Activated T-helper 1 cell treated with anti-CD3 and anti-CD28 coated beads, Interleukin-12 subunit alpha, Interleukin-12 subunit beta, Interleukin-2, Interleukin-4 antibody, amounts not matched to agents 30 ng/mL and 10 ng/mL and 1 ng/mL, durations not matched to agents 14 hours and 24 hours and 36 hours (primary cell): ENCODE measurements at places on chromosomes 6 and 20.

DNA sequence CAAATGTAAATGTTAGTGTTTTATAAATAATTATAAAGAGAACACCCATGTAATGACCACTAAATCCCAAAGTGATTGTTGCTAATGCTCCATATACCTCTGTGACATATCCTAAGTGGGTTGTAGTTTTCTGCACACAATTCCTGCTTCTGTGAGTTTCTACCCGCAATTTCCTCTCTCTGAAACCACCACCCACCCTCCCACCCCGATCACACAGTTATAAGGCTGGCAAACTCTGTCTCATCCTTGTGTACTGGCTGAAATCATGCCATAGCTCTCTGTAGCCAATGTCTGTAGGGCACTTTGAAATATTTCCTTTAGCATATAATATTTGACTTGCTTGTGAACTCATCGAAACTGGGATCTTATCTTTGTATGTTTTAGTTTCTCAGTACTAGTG lies 236.6 kb downstream of the PLCB1 start:
- DNase-seq = no peak

DNA sequence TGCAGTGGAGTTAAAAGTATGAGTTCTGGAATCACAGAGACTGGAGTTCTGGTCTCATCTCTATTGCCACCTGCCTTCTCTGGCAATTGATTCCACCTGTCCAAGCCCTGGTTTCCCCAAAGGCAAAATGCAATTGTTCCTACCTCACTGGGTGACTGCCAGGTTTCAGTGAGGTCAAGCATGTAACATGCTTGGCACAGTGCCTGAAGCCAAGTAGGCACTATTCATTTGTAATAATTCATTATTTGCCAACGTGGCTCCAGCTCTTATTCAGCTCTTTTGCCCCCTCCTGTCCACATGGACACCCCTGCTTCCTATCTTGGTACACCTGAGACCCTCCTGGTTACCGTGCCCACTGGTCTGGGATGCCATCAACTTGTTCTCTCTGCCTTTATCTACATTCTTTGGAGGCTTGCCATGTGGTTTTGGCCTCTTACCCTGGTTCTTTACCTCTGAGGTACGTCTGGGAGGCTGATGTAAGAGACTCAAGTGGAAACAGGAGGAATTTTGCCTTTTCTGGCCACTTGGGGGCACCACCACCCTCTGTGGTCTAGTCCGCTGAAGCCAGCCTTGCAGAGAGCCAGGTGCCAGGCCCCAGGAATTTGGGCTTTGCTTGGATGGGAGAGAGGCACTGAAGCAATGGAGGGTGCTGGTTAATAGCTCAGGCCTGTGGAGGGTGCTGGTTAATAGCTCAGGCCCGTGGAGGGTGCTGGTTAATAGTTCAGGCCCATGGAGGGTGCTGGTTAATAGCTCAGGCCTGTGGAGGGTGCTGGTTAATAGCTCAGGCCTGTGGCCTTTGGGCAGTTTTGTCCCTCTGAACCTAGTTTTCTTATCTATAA lies 1.7 kb downstream of the KCNK15 start:
- DNase-seq = peak; percentile 34

DNA sequence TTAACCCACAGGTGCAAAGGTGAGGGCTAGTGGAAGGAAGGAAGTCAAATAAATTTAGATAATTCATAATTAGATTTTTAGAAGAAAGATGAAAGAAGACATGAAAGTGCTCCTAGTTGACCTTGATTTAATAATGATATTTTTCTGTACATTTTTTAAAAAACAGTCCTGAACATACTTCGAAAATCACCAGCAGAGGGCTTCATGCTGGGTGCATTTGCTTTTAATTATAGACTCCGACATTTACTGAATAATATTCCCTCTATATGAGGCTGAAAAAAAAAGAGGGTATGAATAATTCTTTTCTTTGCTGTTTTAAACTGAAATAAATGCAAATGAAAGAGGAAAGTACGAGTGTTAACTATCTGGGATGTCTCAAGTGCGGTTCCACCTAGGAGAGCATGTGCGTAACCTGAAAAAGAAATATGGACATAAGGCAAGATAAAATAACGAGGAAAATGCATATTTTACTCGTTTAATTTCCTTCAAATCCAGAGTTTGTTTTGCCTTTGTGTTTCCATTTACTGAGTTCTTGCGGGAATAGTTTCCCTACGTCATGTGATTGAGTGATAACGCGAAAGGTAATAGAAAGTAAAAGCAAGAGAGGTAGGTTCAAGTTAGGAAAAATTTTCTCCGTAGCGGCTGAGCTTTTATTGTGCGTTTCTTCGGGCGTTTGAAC lies 3.1 kb upstream of the TFAP2B start:
- DNase-seq = no peak

- no peak for DNase-seq
Observed at GRCh38 chr6:21053612-21054011, 519.4 kb downstream of the CDKAL1 start.

- no peak for DNase-seq
Observed at GRCh38 chr6:89522778-89523177, 89.8 kb downstream of the ANKRD6 start.

GRCh38 chr20:11496380-11496779 lies 421.3 kb upstream of the BTBD3 start:
- no peak for DNase-seq

DNA sequence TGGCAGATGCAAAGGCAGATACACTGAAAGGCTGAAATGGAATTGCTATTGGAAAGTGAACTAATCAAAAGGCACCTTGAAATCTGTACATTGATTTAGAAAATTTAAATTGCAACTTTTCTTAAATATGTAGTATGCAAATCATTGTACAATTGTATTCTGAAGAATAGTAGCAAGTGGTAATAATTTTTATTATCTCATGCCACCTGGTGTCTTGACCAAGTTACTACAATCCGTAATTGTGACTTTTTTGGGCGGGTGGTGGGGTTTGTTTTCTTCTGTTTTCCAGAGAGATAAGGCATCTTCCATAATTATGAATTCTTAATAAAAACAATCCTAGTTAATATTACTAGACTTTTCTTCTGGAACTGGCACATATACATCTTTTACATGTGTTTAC lies 12.5 kb upstream of the BCKDHB start:
- DNase-seq = no peak

GRCh38 chr6:7264041-7264440 lies 49.0 kb downstream of the SSR1 start:
- DNase-seq = no peak

- DNase-seq = no peak
Observed at GRCh38 chr6:100288311-100288710, 176.4 kb downstream of the SIM1 start.

DNA sequence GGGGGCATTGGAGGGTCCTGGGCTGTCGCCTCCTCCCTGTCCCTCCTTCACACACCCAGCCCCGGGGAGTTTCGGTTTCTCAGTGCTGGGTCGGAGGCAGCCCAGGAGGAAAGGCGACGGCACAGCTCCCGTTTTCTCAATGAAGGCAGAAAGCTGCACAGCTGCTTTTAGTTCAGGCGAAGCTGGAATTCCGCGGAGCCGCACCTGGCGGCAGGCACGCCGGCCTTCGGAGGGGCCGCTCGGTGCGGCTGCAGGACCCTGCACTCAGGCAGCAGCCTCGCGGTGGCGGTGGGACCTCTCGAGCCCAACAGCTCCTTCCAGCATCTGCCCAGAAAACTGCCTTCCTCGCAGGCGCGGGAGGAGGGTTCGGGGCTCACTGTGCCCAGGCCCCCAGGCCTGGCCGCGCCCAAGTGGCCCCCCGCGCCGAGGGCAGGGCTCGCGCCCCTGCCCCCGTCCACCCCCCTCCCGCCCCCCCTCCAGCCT lies 4.6 kb downstream of the FOXQ1 start:
- no peak for DNase-seq

DNA sequence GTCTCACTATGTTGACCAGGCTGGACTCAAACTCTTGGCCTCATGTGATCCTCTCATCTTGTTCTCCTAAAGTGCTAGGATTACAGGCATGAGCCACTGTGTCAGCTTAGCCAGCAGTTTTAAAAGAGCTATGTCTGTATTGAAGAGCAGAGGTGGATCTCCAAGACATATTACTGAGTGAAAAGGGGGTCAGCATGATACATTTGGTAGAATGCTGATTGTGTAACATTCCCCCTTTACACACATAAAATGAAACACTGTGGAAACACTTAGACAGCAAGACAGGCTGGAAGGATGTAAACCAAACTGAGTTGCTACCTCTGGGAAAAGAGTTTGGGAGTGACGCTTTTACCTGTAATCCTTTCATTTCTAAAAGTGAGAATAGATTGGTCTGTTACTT lies 1.7 kb upstream of the RIPOR3 start:
- DNase-seq = no peak

DNA sequence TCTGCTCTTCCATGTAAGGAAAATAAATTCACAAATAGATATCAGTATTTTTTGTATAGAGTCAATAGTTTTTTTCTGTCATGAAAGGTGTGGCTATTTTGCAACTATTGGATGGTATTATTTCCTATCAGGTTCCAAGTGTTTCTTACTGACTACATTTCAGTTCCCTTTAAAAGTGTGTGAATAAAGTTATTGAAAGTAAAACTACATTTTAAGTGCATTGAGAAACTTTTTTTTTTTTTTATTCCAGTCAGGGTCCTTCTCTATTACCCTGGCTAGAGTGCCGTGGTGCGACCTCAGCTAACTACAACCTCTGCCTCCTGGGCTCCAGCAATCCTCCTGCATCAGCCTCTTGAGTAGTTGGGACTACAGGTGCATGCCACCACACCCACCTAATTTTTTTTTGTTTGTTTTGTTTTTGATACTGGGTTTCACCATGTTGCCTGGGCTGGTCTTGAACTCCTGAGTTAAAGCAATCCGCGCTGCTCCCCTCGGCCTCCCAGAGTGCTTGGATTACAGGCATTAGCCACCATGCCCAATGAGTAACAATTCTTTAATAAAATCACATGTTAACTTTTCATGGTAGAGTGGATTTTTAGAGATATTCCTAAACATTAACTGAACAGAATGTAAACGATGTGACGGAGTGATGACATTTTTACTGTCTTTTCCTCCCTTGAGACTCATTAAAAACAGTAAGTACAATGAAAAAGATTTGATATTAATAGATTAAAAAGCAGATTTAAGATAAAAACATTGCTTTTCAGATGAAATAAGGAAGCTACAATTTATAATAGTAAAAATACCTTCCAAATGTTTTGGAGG lies 69.7 kb upstream of the ADGRF4 start:
- DNase-seq = no peak

- DNase-seq = no peak
Observed at GRCh38 chr20:62358171-62359042, 8.7 kb downstream of the LAMA5 start.

GRCh38 chr6:143125455-143125854 lies 64.8 kb downstream of the AIG1 start:
- no peak for DNase-seq

- DNase-seq = no peak
Observed at GRCh38 chr20:54320148-54320607, 112.3 kb downstream of the PFDN4 start.

DNA sequence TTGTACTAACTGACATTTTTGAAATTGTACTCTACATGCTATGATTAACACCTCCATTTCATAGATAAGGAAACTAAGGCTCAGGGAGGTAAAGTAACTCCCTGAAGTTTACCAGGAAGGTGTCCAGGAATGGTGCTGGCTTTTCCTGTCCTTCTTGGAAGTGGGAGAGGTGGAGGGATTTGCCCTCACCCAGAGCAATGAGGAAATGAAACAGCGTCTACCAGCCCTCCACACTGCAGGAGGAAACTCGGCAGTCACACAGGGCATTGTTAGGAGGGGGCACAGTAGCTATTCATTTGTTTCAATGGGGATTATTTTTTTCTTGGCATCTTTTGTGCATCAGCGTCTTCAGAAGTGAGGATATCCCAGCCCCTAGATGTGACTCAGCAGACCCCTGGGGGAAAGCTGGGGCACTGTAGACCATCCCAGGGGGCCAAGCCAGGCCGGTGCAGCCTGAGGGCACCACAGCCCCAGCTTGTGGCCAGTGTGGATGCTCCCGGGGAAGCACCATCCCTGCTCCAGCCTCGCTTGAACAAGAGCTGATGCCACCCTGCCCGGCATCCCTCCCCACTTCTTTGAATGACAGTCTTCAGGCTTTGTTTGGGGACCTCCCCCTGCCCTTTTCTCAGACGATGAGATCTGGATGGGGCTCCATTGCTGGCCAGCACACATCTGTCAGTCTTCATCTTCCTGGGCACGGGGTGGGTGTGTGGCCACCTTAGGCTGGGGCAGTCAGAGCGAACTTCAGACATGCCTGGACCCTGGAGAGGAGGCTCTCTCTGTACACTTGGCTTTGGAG lies 224.4 kb upstream of the PMEPA1 start:
- no peak for DNase-seq
